ENCODE measurements at places on chromosomes 1 and 21. TPM values are rescaled to one million over a fixed set of nuclear protein-coding genes. Genes with fewer than 3 reads are reported as not detected.

CYP4X1 gene
- polyA plus RNA-seq, result 42.0 TPM

ASTN1 gene
- 24.0 TPM for polyA plus RNA-seq

SPRR3 gene
- not detected for polyA plus RNA-seq

OR2T10 gene
- polyA plus RNA-seq, result not detected

FCRL1 gene
- not detected for polyA plus RNA-seq

ESPN gene
- 10.1 TPM for polyA plus RNA-seq

RPE65 gene
- not detected for polyA plus RNA-seq

KHDC4 gene
- polyA plus RNA-seq, result 21.1 TPM

CDA gene
- polyA plus RNA-seq, result 7.1 TPM

KLHDC8A gene
- polyA plus RNA-seq, result 6.6 TPM

OR2G3 gene
- not detected for polyA plus RNA-seq

FCRL5 gene
- polyA plus RNA-seq, result not detected

NES gene
- polyA plus RNA-seq, result 2.3 TPM

FMO2 gene
- polyA plus RNA-seq, result 0.34 TPM

S100A1 gene
- polyA plus RNA-seq, result not detected

Measured in Purkinje cell (primary cell).